CD4-positive, alpha-beta T cell treated with Interleukin-17A for 1 hour (primary cell): ENCODE measurements at places on chromosomes 11 and 22.

GRCh38 chr22:46534177-46534776 lies 3.1 kb downstream of the CELSR1 start:
- no peak for DNase-seq

- DNase-seq = no peak
Observed at GRCh38 chr11:119092880-119093842, 8.5 kb downstream of the HMBS start.

DNA sequence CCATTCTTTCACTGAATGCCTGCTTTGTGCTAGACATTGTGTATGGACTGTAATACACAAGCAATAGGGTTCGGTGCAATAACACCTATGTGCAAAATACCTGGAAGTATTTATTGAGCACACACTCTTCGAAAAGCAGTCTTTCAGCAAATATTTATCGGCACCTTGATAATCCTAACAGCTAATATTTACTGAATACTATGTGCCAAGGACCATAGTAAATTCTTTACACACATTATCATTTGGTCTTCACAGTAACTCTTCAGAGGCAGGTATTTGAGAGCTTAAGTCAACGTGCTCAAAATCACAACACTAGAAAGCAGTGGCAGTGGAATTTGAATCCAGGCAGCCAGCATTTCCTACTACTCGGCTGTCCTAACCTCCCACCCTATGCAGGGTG lies 2.2 kb downstream of the B3GNT6 start:
- DNase-seq = no peak

DNA sequence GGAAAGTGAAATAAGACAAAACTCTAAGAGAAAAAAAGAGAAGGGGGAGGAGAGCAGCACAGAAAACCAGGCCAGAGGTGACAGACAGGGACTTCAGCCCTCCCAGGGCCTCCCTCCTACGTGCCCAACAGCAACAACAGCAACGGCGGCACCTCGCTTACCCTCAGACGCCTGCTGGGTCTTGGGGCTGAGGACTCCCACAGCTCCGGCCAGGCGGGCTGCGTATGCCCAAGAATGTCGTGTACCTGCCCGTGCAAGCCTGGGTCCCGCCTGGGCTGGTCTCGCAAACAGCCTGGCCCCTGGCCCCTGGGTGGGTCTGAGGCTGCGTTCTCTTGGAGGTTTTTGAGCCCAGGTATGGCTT lies 30.5 kb downstream of the ARAP1 start:
- peak; percentile 51 for DNase-seq

DNA sequence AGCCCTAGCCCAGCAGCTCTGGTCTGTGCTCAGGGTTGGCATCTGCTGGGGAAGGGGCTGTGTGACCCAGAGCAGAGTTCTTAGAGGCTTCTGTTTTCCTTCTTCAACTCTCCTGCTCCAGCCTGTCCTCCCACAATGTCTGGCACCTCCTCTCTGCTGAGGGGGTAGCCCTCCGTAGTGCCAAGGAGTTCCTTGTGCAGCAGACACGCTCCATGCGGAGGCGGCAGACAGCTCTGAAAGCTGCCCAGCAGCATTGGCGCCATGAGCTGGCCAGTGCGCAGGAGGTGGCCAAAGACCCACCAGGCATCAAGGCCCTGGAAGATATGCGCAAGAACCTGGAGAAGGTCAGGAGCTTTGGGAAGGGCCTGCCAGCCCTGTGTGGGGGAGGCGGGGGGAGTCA lies 69.3 kb downstream of the CEP164 start:
- no peak for DNase-seq

- DNase-seq = no peak
Observed at GRCh38 chr22:42145175-42145574, 14.6 kb upstream of the CYP2D6 start.
